ENCODE measurements at places on chromosomes 3 and 15.

- DNase-seq, result no peak
These were observed 26.0 kb downstream of the NBEAL2 start for GRCh38 chr3:47005212-47006144.

- DNase-seq, result no peak
These were observed 2.0 kb upstream of the SLC24A1 start for GRCh38 chr15:65619626-65620290.

GRCh38 chr3:128344052-128344735 lies 122.5 kb downstream of the DNAJB8 start:
- DNase-seq, result no peak

DNA sequence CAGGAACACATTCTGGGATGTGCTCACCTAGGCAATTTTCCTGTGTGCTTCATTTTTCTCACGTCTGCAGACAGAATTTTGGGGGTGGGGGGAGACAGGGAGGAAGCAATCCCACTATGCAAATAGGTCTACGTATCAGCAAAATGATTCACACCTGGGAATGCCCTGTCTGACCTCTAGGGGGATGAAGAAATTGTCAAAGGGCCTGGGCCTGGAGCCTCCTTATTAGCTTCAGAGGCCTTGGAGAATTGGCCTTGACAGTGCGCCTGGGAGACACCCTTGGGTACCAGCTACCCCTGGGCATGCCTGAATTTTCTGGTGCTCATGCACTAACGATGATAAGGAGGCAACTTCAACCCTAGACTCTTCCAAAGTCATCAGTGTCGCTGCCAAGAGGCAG lies 207.5 kb downstream of the CADPS start:
- DNase-seq, result no peak

- DNase-seq, result no peak
These were observed 14.5 kb downstream of the TRIM59 start for GRCh38 chr3:160435095-160435494.

DNA sequence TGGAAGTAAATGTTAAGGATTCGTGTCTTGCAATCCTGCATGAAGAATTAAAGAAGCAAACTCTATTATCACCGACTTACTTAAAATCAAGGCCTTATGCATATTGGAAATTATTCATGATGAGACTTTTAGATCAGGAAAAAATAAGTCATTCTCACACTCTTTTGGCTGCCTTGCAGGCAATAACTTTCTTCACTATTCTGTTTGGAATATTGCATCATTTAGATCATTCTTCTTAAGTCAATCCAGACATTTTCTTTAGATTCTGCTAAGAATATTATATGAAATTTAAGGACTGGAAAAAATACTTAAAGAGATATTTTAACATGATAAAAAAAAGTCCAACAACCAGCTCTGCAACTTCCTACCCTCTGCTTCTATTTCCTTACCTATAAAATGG lies 245.4 kb downstream of the LRRN1 start:
- no peak for DNase-seq

DNA sequence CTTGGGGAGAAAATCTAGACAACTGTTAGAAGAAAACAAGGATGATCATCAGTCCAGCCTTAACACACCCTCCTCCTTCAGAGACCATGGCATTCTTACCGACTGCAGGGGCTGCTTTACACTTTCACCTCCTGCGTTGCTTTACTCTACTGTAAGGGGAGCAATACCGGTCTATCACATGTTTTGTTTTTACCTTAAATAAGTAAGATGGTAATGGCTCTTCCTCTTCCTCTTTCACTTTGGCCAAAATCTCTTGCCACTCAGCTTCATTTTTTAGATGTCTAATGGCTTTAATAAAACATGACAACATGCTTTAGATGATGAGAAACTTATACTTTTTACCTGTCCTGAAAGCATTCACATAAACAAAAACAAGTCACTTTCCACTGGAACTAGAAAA lies 33.4 kb upstream of the STIMATE start:
- no peak for DNase-seq

DNA sequence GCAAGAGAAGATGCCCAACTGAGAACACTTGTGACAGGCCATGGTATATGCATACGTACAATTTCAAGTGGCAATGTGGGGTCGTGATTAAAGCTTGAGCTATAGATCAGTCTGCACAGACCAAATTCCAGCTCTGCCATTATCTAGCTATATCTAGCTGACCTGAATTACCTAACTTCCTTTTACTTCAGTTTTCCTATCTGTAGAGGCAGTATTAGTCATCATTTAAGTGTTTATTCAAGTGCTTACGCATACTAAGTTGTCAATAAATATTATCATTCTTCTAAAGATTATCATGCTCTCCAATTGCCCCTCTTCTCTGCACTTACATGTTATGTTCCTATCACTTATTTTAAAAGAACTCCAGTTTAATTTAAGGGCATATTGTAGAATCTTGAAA lies 87.9 kb downstream of the ARPP21 start:
- no peak for DNase-seq

GRCh38 chr3:145368748-145369147 lies 792.2 kb downstream of the PLOD2 start:
- no peak for DNase-seq

DNA sequence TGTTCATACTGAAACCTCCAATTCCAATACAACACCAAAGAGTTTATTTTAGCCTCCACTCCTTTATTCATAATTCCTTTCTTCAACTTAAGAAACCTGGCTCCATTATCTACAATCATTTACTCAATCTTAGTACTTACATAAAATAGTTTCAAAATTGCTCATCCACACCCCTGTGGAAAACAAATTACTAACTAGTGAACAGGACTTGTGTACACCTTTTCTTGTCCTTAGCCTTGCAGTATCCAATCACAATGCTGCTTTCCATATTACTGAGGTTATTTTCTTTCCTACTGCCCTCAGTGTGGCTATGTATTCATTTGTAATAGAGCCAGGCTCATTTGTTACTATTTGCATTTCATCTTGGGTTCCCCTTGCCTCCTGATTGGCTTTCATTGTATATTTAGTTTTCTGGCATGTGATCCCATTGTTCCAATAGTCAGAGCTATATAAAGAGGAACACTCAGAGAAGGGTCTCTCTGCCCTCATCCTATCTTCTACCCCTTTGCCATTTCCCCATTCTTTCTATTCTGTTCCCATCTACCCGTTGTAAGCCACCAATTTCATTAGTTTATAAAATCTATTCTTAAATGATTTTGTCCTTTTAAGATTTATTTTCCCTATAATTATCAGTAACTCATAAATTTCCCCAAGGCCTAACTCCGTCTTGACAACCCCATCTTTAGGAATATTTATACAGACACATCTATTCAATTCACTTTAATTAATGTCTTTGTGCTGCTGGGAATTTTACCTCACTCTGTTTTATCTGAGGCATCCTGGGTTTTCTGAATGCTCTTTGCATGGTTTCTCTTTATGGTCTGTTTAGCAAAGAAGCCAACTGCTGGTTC lies 67.9 kb upstream of the RBP1 start:
- no peak for DNase-seq

DNA sequence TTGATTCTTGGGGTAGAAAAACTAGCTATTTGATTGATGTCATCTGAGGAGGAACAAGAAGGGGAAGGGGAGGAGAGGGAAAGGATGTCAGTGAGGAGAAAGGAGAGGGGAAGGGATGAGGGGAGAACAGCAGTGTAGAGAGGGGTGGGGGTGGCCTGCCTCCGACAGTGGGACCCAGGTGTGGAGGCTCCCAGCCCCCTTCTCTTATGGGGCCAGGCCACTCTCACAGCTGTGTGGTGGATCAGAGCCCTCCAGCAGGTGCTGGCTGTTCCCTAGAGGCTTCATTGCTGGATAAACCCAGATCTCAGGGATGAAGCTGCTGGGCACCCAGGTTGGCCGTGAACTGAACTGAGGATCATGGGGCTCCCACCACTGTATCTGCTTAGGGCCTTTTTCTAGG lies 264.5 kb downstream of the CHST2 start:
- DNase-seq, result no peak

- no peak for DNase-seq
These were observed 13.0 kb upstream of the MAPK6 start for GRCh38 chr15:52005748-52006701.

DNA sequence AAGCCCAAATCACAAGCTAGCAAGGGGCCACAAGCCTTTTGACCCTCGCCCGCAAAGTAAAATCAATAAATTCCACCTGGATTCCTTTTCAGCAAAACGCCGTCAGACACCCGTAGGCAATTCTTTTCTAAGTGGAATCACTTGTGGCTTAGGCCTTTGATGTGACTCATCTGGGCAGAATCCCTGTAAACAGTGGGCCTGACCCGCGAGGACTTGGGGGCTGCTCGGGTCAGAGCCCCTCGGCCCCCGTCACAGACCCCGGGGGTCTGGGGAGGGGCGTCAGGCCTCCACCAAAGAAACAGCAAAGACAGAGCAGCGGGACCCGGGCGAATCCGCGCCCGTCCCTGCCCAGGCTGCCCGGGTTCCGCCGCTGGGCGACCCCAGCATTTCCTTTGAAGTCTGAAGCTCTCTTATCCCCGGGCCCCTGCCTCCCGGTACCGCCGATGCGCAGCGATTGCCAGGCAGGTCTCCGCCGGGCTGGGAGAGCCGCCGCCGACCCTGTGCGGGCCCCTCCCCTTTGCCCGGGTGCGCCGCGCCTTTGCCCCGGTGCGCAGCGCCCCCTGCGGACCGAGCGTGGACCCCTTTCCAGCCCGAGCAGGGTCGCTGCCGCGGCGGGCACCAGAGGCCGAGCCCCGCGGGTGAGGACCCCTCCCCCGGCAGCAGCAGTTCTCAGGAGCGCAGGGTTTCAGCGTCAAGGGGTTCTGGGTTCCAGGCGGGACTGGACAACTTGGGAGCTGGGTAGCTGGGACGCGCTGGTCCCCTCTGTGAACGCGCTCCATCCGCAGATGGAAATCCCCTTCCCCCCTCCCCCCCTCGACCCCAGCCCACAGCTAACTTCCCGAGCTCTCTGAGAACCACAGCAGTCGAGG lies 178.3 kb downstream of the UACA start:
- DNase-seq, result no peak

DNA sequence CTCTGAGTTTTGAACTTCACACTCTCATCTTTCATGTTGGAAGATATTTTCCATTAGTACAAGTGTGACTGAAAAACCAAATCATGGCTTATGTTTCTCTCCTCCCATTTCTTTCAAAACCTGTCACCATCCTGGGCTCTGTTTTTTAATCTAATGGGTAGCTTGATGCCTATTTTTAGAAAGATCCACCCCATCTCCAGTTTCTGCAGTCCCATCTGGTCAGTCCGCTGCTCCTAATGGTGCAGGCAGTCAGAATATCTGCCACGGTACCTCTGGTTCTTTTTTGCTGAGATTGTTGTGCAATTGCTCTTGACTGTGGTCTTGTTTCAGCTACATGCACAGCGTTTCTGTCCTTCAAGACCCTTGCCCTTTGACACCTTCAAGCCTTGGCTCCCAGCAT lies 240.9 kb upstream of the CADM2 start:
- DNase-seq, result no peak

- DNase-seq, result no peak
These were observed 96.8 kb downstream of the ADAMTS17 start for GRCh38 chr15:100244796-100245486.

DNA sequence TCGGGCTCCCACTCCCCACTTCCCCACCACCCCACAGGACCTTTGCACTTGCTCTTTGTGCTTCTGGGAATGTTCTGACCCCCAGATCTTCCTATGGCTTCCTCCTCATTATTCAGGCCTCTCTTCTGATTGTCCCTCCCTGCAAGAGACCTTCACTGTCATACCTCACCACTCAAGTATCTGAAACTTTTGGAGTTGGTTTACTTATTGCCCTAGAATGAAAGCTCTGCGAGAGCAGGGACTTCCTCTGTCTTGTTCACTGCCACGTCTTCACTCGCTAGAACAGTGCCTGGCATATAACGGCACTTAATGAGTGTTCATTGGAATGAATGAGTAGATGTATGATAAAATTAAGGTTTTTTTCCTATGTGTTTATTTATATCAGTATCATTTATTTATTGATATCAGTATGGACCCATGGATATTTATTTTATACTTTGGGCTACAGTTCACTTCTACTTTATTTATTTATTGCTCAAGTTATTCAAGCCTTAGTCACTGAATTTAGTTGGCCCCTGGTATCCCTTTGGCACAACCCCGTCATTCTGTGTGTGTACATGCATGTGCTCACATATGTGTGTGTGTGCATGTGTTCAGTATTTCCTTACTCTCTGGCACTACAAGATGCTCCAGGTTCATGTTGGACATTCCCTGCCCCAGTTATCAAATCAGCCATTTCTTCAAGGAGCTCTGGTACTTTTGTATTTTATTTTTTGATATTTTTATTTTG lies 197.6 kb downstream of the THSD4 start:
- DNase-seq, result no peak

DNA sequence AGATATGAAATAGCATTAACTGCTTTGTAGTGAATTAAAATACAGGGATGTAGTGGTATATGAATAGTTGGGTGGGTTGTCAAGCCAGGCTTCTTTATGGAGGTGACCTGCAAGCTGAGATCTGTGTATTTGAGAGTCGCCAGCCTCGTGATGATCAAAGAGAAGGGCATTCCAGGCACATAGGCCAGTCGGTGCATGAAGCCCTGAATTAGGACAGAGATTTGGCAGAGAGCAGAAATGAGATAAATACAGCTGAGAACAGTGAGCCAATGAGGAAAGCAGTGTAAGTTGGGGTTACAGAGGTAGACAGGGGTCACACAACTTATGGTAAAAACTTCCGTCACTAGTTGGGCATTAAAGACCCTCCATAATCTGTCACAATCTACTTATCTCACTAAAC lies 641.9 kb downstream of the OTOL1 start:
- no peak for DNase-seq

- no peak for DNase-seq
These were observed 601.0 kb downstream of the MECOM start for GRCh38 chr3:169062501-169062900.

DNA sequence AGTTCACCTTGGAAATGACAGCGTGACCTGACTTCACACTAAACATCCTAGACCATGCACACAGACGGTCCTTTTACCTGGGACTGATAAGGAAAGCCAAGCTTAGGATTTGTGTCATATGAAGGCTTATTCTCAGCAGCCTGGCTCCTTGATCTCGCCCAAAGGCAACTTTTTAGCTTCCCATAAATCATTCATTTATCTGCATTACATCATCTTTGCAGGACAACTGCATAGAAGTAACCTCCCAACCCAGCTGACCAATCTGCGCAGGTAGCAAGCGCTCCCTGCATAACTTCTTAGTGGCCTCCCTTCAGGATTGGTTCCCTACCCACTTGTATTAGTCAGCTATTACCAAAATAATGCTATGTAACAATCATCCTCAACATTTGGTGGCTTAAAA lies 389.9 kb upstream of the PROK2 start:
- no peak for DNase-seq

GRCh38 chr3:163481738-163482137 lies 1596.6 kb downstream of the SI start:
- no peak for DNase-seq
